ENCODE measurements at places on chromosomes 13 and 19.
A peak's percentile ranks its signal among the peaks of the same experiment; 100 is the strongest.

DNA sequence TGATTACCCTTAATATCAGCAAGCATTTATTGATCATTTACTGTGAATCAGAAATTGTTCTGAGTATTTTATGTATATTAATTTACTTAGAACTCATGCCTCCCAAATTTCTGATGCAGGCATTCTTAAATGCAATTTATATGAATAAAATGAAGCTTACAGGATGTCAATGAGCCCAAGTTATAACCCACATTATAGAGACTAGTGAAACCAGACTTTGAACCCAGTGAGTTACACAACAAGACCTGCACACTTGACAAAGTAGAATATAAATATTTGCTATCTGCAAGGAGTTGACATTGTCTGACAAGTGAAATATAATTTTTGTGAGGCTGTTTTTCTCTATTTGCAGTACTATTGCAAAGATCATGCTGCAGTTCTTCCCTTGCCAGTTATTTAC is 656.0 kb downstream of the GPC5 start:
- DNase-seq: no peak

DNA sequence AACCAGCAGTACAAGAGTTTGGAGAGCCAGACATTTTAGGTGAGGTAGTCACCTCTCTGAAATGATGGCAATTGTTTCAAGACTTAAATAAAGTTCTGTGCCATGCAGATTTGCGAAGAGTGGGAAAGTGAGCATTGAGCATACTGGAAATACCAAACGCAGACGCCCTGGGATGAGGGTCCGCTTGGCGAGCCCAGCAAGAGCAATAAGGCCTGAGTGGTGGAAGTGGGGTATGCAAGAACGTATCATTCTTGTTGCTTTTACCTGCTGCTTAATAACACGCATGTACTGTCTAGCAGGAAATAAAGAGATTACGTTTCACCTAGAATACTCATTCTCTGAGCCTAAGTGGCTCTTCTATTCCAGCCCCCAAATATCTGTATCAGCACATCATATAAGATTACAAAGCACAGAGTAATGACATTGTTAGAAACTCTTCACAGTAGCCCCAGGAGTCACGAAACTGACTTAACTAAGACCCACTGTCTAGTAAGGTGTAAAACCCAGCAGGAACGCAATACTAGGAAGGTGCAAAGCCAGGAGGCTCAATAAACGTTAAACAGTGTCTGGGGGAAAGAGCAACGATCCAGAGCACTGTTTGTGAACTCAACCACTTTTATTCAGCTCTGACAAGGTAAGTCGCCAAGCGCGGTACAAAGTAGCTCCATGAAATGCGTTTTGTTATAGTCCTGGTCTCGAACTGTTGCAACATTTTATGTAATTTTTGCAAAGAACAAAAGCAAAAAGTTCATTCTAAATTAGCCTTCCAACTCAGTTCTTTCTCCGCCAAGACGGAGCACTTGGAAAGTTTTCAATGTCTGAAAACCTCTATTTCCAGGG is 1.2 kb downstream of the RCBTB2 start:
- DNase-seq: no peak

DNA sequence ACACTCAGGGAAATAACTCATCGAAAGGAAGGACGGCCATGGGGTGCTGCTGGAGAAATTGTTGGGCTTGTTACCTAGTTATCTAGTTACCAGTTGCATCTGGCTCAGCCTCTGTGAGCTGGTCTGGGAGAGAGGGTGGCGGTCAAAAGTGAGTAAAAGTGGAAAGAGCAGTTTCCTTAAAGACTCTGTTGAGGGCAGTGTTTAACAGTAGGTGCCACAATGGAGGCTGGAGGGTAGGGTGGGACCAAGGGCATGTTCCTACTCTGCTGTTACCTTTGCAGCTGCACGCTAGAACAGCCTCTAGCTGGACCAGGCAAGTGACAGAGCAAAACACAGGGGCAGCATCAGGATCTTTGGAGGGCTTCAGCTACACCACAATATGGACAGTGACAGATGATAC is 228.8 kb upstream of the STARD13 start:
- DNase-seq: no peak

- DNase-seq: no peak
These were observed 8.1 kb upstream of the RABAC1 start for GRCh38 chr19:41967054-41967783.

GRCh38 chr13:32075170-32075851 is 43.7 kb downstream of the FRY start:
- DNase-seq: no peak

- DNase-seq: no peak
These were observed 718.5 kb downstream of the UQCRFS1 start for GRCh38 chr19:28494461-28494860.

- DNase-seq: no peak
These were observed 104.5 kb downstream of the PIBF1 start for GRCh38 chr13:72886272-72887067.

DNA sequence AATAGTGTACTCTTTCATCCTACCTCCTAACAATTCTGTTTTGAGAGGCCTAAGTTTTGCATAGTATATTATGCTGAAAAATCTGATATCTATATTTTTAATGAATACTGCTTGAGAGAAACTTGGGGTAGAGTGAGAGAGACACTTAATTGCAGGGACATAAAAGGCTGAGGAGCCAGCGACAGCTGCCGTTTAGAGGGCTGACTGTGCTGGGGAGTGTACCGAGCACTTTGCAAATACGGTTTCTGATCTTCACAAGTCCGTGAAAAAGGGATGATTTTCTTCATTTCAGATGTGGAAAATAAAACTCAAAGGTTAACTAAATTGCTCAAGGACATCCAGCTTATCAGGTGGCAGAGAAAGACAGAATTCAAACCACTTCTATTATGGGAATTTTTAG is 97.4 kb downstream of the CAB39L start:
- DNase-seq: no peak

DNA sequence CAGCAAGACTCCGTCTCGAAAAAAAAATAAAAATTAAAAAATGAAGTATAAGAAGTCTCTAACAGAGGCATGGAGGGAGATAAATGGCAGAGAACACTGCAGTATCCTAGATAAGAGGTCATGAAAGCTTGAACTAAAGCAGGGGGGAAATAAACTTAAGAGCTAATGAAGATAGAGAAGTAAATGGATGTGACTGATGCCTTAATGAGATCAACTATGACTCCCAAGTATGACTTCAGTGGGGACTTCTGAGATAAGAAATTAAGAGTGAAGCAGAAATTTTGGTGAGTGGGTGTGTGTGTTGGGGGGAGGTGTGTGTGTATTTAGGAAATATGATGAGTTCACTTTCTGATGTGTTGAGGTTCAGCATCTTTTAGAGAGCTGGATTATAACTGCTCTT is 55.1 kb downstream of the DIAPH3 start:
- DNase-seq: no peak

DNA sequence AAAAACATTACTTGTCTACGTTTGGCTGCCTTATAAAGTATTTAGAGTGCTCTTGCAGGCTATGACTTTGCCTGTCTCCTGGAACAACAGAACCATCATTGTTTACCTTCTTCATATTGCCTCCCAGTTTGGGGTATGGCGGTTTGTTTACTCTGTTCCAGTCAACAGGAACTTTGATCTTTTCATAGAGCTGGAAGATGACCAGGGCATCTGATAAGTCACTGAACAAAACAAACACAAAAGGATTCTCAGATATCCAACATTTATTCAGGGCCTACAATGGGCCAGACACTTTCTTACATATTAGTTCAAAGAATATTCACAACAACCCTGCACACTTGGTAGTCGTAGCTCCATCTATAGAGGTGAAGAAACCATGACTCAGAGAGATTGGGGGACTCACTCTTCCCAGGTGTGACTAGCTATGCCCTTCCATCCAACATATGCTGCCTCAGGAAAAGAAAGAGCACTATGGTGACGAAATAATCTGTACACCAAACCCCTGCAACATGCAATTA is 38.4 kb upstream of the CPB2 start:
- no peak for DNase-seq

DNA sequence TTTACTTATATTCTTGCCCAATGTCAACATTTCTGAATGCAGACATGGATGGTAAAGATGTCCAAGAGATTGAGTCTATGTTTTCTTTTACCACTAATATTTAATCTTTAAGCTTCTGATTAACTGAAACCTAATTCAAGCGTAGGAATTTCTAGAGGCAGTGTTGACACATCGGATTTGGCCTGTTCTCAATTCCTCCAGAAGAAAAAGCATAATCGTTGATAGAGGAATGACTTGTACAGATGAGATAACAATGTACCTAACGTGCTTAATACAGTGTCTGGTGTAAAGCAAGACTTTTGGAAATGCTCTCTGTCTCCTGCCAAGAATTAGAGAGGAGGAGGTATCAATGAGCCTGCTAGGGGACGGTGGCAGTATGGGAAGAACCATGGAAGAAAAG is 35.2 kb downstream of the SLC15A1 start:
- DNase-seq: no peak

DNA sequence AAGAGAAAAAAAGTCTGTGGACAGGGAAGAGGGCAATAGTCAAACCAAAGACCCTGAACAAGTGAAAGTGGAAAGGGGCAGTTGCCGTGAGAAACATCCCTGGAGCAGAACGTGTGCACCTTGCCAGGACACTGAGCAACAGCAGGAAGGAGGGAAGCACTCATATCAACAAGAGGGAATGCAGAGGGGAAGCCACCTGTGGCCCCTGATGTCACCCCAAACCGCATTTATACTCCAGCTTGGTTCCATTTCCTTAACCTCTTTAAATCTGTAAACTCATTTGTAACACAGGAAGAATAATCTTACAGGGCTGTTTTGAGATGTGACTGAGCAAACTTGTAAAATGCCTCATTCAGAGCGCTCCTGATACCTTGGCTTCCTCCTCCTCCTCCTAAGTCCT is 698.8 kb downstream of the DIAPH3 start:
- DNase-seq: no peak

- DNase-seq: no peak
These were observed 886.7 kb upstream of the PCDH20 start for GRCh38 chr13:62302341-62302740.

- DNase-seq: peak; percentile 73
These were observed at the start of gene GJB6 for GRCh38 chr13:20231839-20232555. GJB6 (minus strand) TSS chr13:20232319; CDS start chr13:20223480, 8,839 bp downstream.

DNA sequence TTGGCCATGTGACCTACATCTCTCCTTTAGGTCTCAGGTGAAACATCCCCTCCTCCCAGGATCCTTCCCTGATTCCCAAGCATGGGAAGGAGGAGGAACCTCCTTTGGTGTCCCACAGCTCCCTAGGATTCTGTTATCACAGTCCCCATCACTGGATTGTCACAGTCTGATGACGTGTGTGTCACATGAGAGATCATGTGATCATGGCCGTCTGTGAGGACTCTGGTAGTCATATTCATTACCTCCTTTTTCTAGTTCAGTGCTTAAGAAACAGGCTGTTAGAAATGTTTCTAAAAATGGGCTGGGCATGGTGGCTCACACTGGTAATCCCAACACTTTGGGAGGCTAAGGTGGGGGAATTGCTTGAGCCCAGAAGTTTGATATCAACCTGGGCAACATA is 3.0 kb downstream of the DHX34 start:
- no peak for DNase-seq

DNA sequence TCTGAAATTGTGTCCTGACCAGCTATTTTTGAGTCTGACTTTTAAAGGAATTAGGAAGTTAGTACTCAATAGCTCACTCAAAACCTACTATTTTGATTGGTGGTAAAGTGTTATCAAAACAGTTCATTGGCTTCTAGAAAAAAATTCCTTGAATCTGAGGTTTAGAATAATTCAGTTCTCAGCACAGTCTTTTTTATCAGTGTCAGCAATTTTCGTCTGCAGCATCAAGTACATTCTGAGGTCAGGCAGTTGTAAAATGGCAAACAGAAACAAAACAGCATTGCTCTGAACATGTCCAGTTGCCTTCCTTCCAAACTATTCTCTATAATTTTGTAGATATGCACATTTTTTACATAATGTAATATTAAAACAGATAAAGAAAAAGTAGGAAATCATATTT is 1644.1 kb downstream of the SLITRK5 start:
- DNase-seq: no peak

GRCh38 chr19:16435238-16435917 is 36.4 kb downstream of the EPS15L1 start:
- no peak for DNase-seq

- DNase-seq: no peak
These were observed 60.8 kb downstream of the KCTD12 start for GRCh38 chr13:76825430-76825829.

GRCh38 chr13:97743938-97744337 is 209.5 kb upstream of the IPO5 start:
- DNase-seq: no peak

DNA sequence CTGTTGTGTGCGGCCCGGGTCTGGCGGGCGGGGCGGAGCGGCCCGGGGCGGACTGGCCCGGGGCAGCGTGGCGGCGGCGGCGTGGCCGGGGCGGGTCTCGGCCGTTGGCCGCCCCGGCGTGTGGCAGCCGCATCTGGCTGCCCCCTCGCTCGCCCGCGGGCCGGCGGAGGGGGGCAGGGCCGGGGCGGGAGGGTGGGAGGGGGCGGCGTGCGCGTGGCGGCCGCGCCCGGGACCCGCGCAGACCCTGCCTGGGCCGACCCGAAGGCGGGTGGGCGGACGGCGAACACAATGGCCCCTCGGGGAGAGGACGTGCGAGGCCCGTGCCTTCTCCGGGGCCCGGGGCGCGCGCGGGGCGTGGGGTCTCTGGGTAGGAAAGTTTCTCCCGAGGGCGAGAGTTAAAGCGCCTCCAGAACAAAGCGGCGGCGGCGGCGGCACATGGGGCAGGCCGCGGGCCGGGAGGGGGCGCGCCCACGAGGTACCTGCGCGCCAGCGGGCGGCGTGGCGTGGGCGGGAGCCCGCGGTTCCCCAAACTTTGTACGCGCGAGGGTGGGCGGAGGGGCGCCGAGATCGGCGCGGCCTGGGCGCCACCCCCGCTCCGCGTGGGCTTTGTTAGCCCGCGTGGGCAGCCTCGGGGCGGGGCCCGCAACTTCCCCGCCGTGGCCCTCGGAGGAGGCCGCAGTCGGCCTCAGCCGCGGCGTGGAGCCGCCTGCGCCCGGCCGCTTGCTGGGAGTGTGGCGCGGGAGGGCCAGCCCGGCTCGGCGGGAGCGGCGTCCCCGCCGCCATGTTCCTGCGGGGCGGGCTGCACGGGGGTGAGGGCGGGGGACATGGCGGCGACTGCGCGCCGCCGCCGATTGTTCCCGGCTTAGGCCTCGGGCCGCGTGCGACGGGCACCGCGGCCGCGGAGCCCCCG is 764 bp downstream of the MIR17HG start:
- DNase-seq: peak; percentile 89

Measured in activated CD8-positive, alpha-beta memory T cell treated with anti-CD3 and anti-CD28 coated beads for 24 hours (primary cell).